Activated naive CD4-positive, alpha-beta T cell treated with anti-CD3 and anti-CD28 coated beads, Interleukin-2, amount 50 U/mL, for 16 hours (primary cell): ENCODE measurements at places on chromosomes 6 and 20.
A peak's percentile ranks its signal among the peaks of the same experiment; 100 is the strongest.

GRCh38 chr20:49043000-49043399 lies 3.1 kb upstream of the CSE1L start:
- DNase-seq, result no peak

- peak; percentile 10 for DNase-seq
These were observed 1.4 kb downstream of the SLC35F1 start for GRCh38 chr6:117908246-117909068.

DNA sequence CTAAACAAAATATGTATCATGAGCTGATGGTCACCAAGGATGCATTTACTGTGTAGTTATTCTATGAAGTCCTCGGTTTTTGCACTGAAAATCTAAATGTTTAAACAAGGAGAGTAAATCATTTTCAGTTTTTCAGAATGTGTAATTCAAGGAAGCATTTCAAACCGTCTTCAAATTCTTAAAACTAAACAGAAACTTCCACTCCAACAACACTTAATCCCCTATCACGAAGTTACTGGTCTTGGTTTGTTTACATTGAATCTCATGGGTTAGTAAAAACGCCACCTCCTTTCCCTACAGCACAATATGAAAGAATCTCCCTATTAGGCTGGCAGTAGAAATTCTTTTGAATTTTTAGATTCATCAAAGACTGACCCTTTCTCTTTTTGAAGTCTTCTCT lies 192.9 kb downstream of the AIG1 start:
- no peak for DNase-seq

DNA sequence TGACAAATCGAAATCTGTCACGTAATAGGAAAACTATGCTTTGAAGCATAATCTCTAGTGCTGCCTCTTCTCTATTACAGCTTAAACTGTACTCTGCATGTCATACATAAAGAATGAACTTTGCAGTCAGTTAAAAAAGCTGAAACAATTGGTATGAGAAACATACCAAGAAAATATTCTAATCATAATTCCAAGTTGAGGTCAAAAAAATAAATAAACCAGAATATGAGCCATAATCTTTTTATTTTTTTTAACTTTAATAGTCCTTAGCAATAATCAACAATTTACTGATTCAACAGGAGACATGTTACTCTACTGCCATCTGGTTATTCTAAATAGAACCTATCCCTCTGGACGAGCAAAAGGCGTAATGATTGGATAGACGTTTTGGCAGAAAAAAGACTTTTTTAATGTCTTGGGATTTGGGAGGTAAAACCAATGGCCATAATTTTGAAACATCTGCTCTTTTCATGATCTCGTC lies 224.4 kb upstream of the FLRT3 start:
- no peak for DNase-seq

DNA sequence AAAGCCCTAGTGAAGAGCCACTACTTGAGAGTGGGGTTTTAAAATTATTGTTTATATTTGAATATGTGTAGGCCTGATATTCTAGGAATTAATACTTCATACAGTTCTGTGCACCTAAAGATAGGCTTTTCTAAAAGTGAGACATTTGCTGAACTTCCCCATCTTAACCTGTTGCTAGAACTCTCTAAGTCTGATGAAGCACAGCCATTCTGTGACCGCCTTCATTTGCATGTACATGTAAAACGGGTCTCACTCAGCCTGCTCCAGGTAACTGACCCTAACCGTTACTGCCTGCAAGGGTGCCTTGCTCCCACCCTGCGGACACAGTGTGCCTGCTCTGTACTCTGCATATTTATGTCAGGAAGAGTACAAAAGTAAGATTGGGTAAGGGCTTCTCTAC lies 44.3 kb upstream of the IRF4 start:
- DNase-seq, result no peak

DNA sequence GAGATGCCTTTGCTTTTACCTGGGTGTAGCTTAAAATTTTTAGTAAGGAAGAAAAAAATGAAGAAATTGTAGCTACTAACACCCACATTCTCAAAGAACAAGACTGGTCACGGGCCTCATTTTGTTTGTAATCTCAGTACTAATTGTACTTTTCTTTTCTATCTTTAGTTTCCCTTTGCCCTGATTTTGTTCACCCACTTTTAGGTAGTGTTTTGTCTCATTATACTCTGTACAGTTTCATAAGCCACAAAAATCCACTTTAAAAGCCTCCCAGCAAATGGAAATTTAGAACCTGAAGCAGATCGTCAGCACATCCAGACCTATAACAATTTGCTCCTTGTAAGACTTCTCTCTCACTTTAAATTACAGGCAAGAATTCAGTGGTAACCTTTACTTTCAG lies 43.3 kb downstream of the TP53INP2 start:
- no peak for DNase-seq

GRCh38 chr6:10658910-10659698 lies 35.3 kb downstream of the C6orf52 start:
- DNase-seq, result no peak

DNA sequence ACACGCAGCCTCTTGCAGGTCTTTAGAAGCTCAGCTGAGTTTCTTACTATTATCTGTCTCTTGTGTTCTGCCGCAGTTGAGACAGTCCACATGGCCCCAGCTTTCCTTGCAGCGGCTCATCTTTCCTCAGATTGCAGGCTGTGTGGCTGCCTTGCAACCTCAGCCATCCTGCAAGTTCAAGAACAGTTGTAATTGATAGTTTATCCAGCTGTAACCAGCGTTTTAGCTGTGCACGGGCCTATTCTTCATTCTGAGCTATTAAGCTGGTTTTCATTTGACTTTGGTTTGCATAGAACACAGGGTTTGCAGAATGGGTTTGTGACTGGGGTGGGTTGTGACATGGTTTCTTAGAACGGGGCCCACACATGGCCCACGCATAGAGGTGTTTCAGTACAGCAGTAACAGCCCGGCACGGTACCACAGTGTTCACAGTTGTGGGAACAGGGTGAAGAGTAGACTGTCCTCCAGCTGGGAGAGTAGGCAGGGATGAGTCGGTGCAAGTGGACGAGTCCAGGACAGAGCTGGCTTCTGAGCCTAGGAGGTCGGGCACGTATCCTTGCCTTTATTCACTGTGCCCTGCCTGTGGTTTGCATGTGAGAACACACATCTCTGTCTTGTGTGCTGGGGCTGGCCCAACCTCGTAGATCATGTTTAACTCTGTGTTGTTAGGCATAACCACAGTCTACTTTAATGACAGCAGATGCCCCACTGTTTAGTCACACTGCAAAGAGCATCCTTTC lies 89.2 kb downstream of the RPP40 start:
- DNase-seq, result no peak

- DNase-seq, result no peak
These were observed 67.6 kb upstream of the DTNBP1 start for GRCh38 chr6:15730442-15730841.

DNA sequence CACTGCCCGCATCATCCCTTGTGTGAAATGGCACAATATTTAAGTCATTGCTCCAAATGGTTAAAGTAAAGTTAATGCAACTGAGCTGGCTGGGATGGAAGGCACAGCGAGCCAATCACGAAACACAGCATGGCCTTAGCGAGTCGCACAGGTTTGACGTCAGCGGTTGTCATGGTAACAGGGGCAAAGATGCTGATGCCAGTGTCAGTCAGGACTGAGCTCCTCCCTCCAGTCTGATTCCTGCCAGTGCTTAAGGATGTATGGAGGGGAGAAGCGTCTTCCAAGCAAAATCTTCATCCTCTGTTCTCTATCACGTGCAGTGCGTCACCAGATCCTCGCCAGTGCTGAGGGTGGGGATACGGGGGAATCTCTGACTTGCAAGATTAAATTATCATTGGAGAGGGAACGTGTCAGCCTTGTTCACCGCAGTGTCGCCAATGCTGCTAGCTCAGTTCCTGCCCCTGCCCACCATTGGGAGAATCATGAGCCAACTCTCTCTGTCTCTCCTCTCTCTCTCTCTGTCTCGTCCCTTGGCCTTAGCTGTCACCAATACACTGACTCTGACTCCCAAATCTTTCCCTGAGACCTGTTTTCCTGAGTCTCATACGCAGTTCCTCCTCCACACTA lies 24.5 kb downstream of the TSPYL4 start:
- DNase-seq, result no peak

DNA sequence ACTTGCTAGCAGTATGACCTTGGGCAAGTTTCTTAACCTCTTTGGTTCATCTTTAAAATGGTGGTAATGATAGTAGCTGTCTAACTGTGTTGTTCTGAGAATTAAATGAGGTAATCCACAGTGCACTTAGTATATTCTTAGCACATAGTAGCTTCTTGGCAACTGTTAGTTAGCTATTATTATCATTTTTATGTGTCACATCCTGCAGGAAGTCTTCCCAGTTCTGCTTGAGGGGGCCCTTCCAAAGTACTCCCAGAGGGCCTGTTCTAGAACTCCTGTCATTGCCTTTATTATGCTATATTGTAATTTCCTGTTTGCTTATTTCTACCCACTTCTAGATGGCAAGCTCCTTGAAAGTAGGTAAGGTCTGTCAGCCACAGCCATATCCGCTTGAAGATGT lies 30.6 kb downstream of the ANKS1A start:
- no peak for DNase-seq

DNA sequence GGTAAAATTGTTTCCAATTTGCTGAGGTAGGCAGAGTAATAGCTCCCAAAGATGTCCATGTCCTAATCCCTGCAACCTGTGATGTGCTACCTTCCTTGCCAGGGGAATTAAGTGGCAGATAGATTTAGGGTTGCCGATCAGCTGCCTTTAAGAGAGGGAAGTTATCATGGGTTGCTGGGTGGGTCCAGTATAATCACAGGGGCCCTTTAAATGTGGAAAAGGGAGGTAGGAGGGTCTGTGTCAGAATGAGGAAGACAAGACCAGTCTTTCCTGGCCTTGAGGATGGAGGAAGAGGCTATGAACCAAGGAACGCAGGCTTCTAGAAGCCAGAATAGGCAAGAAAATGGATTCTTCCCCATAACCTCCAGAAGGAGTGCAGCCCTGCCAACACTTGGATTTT lies 50.7 kb downstream of the CTCFL start:
- no peak for DNase-seq

DNA sequence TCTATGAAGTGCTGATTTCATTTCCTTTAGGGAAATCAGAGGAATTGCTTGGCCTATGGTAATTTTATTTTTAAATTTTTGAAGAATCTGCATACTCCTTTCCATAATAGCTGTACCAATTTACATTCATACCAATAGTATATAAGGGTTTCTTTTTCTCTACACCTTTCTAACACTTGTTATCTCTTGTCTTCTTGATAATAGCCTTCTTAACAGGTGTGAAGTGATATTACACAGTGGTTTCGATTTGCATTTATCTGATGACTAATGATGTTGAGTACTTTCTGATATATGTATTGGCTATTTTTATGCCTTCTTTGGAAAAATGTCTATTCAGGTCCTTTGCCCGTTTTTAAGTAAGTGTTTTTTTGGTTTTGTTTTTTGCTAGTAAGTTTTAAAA lies 40.8 kb downstream of the SMAP1 start:
- DNase-seq, result no peak

DNA sequence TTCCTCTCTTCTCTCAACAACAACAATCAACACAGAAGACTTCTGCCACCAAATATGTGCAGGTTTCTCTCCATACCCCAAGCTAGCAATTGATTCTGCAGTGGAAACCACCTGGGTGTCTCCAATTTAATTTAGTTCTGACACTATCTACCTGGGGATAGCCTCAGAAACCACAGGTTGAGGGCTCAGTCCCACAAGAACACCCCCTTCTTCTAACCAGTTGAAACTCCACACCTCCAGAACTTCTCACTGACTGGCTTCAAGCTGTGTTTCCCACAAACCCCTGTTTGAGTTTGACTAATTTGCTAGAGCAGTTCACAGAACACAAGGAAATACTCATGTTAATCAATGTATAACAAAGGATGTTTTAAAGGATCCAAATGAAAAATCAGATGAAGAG lies 52.5 kb upstream of the SPTLC3 start:
- DNase-seq, result no peak
